ENCODE measurements at places on chromosomes 2 and 18.

- no peak for DNase-seq
Measured at GRCh38 chr2:238255151-238255551, 15.3 kb upstream of the HES6 start.

- DNase-seq = no peak
Measured at GRCh38 chr18:13376841-13377351, 158.3 kb downstream of the LDLRAD4 start.

GRCh38 chr2:46769809-46770208, 145.8 kb downstream of the MCFD2 start:
- no peak for DNase-seq

- no peak for DNase-seq
Measured at GRCh38 chr18:61340148-61340547, 6.9 kb downstream of the CDH20 start.

- no peak for DNase-seq
Measured at GRCh38 chr2:71667256-71668182, 214.2 kb downstream of the DYSF start.
